Hematopoietic multipotent progenitor cell treated with erythropoietin and hydrocortisone succinate and interleukin-3 and kit ligand, for 6 days (in vitro differentiated cells): ENCODE measurements at places on chromosomes 11 and 22.

GRCh38 chr11:72410956-72411355, 23.4 kb downstream of the CLPB start:
- no peak for DNase-seq

GRCh38 chr22:44450503-44450902, 47.5 kb downstream of the RTL6 start:
- no peak for DNase-seq

- DNase-seq, result no peak
These were observed 226.4 kb downstream of the FAM181B start for GRCh38 chr11:82507288-82507687.

DNA sequence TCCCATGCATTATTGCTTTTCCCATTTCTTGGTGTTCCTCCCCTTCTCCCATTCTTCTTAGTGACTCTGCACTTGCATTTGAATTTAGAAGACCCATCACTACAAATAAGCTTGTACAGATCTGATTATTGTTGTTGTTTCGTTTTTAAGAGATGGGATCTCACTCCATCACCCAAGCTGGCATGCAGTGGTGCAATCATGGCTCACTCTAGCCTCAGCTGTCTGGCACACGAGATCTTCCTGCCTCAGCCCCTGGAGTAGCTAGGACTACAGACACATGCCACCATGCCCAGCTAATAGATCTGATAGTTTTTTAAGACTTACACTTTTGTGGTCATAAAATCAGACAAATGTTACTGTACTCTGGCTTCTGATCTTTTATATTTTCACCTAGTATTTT, 252.1 kb downstream of the DDX10 start:
- DNase-seq, result no peak
